ENCODE measurements at places on chromosomes 16 and 17.

GRCh38 chr17:17380145-17380925 is 77.2 kb downstream of the NT5M start:
- DNase-seq, result no peak

DNA sequence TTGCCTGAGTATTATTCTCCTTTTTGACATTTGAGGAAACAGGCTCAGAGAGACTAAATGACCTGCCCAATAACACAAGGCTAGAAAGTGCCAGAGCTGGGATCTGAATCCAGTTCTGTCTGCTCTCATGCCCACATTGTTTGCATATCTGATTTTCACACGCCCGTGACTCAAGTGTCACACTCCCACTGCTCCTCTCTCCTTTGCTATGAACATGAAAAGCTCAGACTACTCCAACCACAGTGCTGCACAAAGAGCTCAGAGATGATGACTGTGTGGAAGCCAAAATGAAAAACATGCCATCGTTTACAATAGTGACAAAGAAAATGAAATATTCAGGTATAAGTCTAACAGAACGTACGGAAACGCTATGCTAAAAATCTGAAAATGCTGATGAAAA is 107.9 kb downstream of the SMG6 start:
- no peak for DNase-seq

DNA sequence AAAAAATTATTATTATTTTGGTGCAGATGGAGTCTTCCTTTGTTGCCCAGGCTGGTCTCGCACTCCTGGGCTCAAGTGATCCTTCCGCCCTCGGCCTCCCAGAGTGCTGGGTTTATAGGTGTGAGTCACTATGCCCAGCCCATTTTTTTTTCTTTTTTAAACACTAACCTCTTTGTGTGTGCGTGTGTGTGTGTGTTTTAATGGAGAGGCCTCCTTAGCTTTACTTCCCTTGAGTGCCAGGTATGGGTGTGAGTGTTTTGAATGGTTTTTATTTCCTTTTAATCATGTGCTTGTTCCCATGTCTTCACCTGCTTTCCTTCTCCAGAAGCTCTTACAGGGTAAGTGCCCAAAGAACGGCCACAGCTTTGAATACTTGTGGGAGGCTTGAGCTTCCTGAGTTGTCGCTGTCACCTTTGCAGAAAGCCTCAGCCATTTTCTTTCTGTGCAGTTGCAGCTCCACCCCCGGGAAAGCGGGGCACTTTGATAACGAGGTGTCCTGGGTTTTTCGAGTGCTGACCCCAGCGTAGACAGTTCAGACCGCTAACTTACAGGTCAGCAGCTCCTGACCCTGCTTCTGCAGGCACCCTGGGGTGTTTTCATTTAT is 22.6 kb downstream of the AKAP1 start:
- no peak for DNase-seq

GRCh38 chr16:87447323-87447722 is 45.5 kb downstream of the ZCCHC14 start:
- no peak for DNase-seq

DNA sequence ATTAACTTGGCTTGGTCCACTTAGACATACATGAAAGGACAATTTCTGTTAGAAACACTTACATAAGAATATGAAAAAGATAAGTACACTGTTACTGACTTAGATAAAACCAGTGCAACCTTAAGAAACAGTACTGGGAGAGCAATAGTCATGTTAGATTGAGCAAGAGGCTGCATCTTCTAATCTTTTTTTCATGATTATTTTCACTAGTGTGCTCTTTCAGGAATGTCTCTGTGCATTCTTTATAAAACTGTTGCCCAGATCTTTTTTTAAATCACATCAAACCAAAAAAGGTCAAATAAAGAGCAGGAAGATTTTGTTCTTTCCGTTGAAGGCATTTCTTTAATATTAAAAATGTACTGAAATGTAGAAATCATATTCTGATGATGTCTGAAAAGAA is 100.7 kb upstream of the AXIN2 start:
- DNase-seq, result no peak

DNA sequence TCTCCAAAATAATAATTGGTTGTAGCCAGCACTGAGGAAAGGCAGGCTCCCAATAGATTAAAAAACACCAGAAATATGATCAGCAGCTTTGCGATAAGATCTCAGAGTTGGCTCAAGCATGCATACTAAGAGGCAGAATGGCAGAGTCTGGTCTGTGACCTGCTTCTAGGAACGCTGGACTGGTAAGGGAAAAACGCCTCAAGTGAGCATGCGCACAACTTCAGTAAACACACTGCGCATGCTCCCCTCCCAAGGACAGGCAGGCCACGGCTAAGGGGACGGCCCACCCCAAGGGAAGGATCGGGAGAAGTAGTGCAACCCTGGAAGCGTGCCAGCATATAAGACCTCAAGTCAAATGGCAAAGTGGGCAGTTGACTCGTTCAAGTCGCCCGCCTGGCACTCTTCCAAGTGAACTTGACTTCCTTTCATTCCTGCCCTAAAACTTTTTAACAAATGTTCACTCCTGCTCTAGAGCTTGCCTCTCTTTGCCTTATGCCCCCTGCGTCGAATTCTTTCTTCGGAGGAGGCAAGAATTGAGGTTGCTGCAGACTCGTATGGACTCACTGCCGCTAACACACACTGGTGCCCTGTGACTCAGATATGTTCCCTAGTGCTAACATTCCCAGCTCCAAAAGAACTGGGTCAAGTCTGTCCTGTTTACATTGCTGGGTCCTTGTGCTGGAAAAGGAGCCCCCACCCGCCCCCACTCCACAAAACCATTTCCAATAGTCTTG is 22.4 kb upstream of the PRM1 start:
- DNase-seq, result no peak

GRCh38 chr17:4998027-4998731 is 429 bp downstream of the KIF1C start:
- peak; percentile 67 for DNase-seq

DNA sequence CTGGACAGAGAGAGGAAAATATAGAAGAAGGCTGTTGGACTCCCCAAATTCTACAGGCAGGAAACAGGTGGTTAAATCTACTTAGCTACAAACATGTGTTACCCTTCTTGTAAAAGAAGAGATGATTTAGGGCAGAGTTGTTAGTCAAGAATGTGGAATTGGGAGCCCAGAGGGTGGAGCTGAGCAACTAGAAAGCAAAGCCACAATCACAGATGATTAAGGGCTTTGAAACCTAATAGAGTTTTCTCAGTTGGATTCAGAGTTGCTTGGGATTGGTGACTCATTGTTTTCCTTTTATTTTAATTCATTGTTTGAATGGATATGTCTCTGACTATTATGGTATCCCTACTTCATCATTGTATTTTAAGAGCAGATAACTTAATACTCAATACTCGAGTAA is 6.2 kb downstream of the ACSM5 start:
- no peak for DNase-seq

DNA sequence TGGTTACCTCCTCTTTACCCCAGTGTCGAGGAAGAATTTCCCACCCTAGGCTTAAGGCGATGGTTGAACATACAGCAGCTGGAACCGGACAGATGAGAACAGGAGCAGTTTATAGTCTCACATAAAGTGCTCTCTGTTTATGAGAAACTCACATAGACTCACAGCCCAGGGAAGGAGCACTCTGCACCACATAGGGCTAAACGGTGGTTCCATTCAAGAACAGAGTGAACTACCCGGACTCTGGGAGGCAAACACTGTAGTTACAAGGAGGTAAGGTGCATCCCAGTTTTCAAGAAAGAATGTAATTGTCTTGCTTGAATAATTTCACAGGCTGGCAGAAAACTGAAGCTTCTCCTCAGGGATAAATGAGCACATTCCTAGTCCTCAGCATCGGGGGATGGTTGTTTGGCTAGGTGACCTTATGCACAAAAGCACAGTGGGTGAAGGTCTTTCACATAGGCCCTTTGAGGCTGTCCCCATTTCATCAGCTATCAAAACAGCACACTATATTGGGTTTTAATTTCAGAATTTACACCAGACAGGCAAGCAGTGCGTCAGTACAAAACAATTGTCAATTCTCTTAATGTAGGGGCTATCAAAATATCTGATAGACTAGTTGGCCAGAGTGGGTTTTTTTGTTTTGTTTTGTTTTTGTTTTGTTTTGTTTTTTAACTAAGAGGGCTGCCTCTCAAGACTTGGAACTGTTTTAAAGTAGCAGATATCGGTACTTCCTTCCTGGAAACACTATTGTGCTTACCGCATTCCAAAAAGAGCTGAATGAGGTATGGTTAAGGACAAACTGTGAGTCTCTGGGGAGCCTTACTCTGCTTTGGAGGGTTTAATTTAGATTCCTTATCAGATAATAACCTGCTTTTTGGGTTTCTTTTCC is 918.1 kb upstream of the CDH8 start:
- peak; percentile 40 for DNase-seq

DNA sequence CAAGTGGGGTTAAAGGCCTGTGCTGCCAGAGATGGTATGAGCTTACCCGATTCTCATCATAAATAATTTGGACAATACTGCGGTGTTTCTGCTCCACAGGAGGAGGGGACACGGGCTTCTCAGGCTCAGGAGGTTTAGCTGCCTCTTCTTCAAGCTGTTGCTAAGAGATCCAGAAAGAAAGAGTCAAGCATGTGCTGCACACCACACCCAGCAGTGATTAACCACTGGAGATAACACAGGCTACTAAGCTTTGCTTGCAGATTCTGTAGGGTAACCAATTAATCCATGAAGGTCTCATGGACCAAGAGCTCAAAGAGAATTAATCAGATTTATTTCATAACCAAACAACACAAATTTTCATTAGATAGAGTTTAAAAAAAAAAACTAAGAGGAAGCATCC is 56.6 kb downstream of the NCOR1 start:
- DNase-seq, result no peak

GRCh38 chr16:55462241-55462640 is 16.8 kb upstream of the MMP2 start:
- no peak for DNase-seq

DNA sequence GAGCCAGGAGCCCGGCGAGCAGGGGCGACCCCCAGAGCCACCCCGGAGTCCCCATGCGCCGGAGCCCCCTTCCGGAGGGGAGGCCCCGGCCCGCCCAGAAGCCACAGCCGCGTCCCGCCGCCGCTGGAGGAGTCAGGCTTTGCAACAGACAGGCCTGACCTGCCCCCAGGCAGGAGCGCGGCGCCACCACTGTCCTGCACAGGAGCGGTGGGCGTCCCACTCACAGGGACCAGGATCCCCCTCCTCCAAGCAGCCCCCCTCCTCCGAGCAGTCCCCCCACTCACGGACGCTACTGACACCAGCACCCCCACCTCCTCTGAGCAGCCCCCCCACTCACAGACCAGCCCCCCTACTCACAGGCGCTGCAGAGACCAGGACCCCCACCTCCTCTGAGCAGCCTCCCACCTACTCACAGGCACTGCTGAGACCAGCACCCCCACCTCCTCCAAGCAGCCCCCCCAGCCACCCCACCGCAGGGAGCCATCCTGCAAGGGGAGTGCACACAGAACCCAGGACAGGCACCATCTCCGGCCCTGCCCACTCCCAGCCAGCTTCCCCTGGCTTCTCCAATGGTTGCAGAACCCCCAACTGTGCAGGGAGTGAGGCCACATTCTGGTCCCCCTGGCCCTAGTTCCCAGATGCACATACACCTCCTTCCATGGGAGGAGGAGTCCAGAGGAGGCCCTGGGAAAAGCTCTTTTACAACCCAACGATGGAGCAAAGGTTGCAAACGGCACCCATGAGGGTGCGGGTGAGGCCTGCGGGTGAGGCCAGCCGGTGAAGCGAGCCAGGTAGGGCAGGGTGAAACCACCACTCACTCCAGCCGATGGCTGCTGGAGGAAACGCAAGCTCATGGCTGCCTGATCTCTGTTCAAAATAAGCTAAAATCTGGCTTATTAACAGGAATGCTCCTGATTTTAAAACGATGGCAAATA is 69.9 kb downstream of the ABR start:
- no peak for DNase-seq

DNA sequence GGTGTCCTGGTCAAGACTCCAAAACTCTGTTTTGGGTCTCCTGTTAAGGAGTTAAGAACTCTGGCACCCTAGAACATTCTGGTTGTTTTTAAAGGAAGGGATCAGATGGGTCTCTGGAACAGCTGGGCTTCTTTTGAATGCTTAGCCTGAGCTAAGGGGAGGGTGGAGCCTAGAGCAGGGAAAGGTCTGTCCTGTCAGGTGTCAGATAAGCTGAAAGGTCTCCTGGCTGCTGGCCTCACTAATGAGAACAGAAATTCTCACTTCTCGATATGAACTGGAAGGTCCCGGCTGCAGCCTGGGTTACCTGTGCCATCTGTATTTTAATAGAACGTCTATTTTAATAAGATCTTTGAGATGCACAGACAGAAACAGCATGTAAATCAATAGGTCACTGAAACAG is 69.0 kb downstream of the RAP1GAP2 start:
- DNase-seq, result no peak

- DNase-seq, result no peak
These were observed 10.8 kb downstream of the LYRM1 start for GRCh38 chr16:20911361-20911760.
